ENCODE measurements at places on chromosomes 5 and 9.

DNA sequence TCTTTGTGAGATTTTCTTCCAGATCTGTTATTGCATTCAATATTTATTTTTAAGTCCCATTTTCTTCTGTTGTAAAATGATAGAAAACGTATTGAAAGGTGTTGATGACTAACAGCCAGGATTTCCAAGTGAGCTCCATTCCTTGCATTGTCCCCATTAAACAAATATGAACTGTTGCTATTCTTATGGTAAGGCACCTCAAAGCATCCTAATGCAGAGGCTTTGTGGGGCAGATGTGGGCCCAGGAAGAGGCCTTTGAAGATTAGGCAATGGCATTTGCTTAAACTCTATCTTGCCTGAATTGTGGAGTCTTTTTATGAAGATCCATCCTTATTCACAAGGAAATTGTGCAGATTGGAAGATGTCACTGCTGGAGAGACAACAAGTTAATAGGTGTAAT, 38.9 kb downstream of the NTRK2 start:
- H3K4me1 ChIP-seq, result no peaks in the 10 kb centered on the region
- no peaks in the 10 kb centered on the region for H3K36me3 ChIP-seq
- H3K27me3 ChIP-seq, result no peaks in the 10 kb centered on the region
- no peak for DNase-seq
- no peak overlapping the region for H3K4me3 ChIP-seq
- H3K27ac ChIP-seq, result no peak overlapping the region

GRCh38 chr5:16687898-16688297, 71.1 kb upstream of the RETREG1 start:
- H3K36me3 ChIP-seq, result peaks cover 46% of the 10 kb centered on the region
- H3K4me1 ChIP-seq, result no peaks in the 10 kb centered on the region
- no peaks in the 10 kb centered on the region for H3K27me3 ChIP-seq
- no peak for DNase-seq
- no peak overlapping the region for H3K4me3 ChIP-seq
- H3K27ac ChIP-seq, result no peak overlapping the region

DNA sequence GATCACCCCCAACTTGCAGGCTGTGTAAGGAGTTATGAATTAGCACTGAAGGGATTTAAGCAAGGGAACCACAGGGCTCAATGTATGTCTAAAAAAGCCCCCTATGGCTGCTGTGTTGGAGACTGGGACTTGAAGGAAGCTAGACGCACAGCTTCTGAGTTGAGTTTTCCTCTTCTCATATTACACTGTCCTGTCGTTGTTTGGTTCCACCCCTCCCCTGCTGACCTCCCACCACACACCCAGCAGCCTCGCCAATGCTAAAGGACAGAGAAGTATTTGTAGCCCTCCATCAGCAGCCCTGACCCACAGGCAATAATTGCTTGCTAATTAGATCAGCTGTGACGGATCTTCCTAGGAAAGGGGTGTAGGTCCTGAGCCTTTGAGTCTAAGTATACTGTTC, 15.1 kb upstream of the CARTPT start:
- no peak overlapping the region for H3K27ac ChIP-seq
- DNase-seq, result no peak
- H3K36me3 ChIP-seq, result no peaks in the 10 kb centered on the region
- peaks cover 55% of the 10 kb centered on the region for H3K27me3 ChIP-seq

DNA sequence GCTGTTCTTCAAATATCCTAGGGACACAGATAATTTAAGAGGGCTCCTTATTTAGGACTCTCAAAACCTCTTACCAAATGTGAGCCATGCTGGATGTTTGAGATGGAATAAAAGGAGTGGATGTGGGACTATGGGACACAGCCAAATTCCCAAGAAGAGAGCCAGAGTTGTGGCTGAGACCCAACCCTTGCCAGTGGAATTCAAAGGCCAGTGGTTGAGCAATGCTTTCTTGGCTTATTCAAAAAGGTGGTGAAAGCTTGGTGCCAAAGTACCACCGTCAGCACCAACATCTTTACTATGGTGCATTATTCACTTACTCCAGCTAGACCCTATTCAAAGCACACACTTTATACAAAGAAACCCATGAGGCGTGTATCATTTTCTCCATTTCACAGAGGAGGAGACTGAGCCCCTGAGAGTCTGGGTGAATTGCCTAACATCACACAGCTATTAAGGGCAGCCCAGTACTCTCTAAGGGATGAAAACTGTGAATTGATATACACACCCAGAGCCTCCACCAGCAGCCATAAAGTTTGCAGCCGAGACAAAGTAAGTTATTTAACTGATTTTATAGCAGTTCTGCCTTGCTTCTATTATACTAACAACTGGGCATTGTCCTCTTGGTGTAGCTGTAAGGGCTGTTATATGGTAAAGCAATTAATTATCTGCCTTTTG, 391.7 kb downstream of the ACTL7B start:
- H3K4me3 ChIP-seq, result no peak overlapping the region
- peaks cover 30% of the 10 kb centered on the region for H3K4me1 ChIP-seq
- DNase-seq, result no peak

GRCh38 chr5:134477462-134478245, 47.8 kb upstream of the JADE2 start:
- H3K27ac ChIP-seq, result no peak overlapping the region
- no peak for DNase-seq

DNA sequence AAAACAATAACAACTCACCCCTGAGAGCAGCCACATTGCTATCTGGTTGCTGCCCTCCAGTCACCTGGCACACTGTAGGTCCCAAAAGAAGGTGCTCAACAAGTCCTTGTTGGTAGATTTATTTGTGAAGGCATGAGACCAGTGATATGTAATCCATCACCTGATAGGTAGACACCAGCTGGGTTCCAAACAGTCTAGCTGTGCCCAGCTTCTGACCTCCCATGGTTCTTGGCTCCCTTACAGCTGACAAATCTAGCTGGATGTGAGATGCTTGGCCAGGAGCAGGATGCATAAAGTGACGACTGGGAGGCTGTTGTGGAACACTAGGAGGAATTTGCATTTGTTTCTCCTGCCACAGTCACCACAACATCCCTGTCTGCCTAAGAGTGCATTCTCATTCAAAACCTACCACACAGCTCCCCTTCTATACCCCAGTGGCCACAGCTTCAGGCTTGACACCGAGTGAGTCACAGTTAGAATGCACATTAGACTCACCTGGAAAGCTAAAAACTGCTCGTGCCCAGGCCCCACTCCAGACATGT, 7.8 kb upstream of the VLDLR start:
- DNase-seq, result no peak
- no peaks in the 10 kb centered on the region for H3K4me1 ChIP-seq
- H3K27me3 ChIP-seq, result no peaks in the 10 kb centered on the region
- no peaks in the 10 kb centered on the region for H3K36me3 ChIP-seq

DNA sequence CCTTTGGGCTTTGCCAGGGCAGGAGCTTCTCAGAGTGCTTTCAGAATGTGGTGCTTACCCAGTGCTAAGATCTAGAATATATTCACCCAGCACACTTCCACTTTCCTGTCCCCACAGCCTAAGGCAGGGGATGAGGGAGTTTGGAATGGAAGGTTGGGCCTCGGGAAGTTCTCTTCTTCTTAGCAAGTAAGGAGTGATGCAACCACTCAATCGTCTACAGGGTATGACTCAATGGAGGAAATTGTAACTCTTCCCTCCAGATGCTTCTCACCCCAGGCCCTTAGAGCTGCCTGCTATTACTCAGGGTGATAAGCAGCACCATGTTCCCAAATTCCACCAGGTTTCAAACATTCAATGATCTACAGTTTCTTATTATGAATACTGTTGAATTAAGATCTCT, 30.8 kb upstream of the AGGF1 start:
- no peaks in the 10 kb centered on the region for H3K4me1 ChIP-seq
- DNase-seq, result peak; percentile 81
- no peak overlapping the region for H3K27ac ChIP-seq
- no peak overlapping the region for H3K4me3 ChIP-seq
- H3K27me3 ChIP-seq, result peaks cover 24% of the 10 kb centered on the region

- H3K36me3 ChIP-seq, result no peaks in the 10 kb centered on the region
- H3K27ac ChIP-seq, result no peak overlapping the region
- no peak overlapping the region for H3K4me3 ChIP-seq
- H3K4me1 ChIP-seq, result no peaks in the 10 kb centered on the region
- peaks cover 74% of the 10 kb centered on the region for H3K27me3 ChIP-seq
- no peak for DNase-seq
Observed at GRCh38 chr5:154487541-154487940, 9.5 kb upstream of the HAND1 start.

GRCh38 chr9:114552706-114553105, 34.9 kb upstream of the ATP6V1G1 start:
- peaks cover 20% of the 10 kb centered on the region for H3K4me1 ChIP-seq
- no peaks in the 10 kb centered on the region for H3K27me3 ChIP-seq
- no peak for DNase-seq
- no peak overlapping the region for H3K4me3 ChIP-seq
- H3K36me3 ChIP-seq, result no peaks in the 10 kb centered on the region

DNA sequence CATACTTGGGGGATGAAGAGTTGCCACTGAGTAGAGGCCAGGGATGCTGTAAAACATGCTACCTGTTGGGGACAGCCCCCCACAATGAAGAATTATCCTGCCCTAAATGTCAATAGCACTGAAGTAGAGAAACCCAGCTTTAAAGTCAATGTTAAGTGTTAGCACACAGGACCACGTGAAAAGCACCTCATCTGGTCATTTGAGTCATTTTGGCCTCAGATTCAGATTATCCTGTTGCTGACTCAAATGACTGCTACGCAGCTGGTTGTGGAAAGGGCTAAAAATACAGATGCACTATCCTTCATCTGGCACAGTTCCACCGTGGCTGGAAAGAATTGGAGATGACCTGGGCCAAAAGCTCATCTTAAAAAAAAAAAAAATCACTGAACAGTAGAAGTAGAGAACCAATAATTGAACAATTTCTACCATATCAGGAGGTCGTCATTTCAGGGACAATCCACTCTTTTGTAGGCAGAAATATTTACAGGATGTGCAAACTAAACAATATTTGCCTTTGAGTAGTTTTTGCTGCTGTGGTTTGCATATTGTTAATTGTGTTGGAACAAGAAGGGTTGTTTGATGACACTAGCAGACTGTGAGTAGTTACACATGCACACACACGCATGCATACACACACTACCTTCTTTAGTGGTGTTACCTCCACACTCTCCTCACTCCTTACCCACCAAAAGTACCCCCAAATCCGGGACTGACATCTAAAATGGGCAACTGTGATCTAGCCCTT, 195.3 kb upstream of the KLF9 start:
- no peaks in the 10 kb centered on the region for H3K36me3 ChIP-seq
- H3K27ac ChIP-seq, result peak overlapping the region; percentile 70
- peaks cover 12% of the 10 kb centered on the region for H3K4me1 ChIP-seq
- no peaks in the 10 kb centered on the region for H3K27me3 ChIP-seq
- peak; percentile 82 for DNase-seq

DNA sequence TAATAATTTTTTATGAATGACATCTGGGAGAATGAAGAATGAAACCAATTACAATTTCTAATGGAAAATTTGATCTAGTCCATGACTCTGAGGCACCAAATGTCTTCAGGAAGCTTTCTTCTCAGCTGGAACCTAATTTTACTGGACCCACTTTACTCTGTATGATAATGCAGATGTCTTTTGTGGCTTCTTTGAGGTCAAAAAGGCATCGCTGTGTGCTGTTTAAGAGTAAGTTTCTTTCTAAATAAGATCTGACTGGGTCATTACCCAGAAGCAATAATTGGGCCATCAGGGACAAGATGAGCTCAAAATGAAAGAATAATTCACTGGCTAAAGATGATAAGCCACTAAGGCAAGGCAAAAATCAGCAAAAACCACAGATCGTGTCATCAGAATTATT, 633.4 kb downstream of the PSAT1 start:
- no peak overlapping the region for H3K4me3 ChIP-seq
- H3K27me3 ChIP-seq, result no peaks in the 10 kb centered on the region
- DNase-seq, result no peak
- peaks cover 10% of the 10 kb centered on the region for H3K4me1 ChIP-seq
- no peak overlapping the region for H3K27ac ChIP-seq

- DNase-seq, result no peak
- H3K27me3 ChIP-seq, result no peaks in the 10 kb centered on the region
- H3K4me3 ChIP-seq, result peak overlapping the region; percentile 44
- peaks cover 4% of the 10 kb centered on the region for H3K36me3 ChIP-seq
- H3K4me1 ChIP-seq, result peaks cover 80% of the 10 kb centered on the region
Observed at GRCh38 chr9:33158843-33159776, 8.0 kb downstream of the B4GALT1 start.

DNA sequence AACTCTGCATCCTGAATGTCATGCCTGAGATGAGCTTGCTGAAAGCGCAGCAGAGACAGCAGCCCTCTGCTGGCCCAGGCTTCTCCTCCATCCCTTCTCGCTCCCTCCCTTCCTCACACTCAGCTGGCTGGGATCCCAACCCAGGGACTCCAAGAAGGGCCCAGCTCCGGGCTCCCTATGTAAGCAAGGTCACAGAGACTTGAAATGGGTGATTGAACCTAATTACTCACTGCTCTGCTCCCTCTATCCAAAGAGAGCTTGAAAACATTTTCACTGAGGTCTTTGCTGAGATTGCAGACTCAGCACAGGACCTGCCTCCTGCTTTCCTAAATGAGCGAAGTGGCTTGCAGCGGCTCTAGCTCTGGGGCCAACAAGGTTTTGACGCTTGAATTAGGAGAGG, 42.8 kb downstream of the RAPGEF1 start:
- H3K4me1 ChIP-seq, result peaks cover 2% of the 10 kb centered on the region
- DNase-seq, result no peak
- H3K27ac ChIP-seq, result no peak overlapping the region

DNA sequence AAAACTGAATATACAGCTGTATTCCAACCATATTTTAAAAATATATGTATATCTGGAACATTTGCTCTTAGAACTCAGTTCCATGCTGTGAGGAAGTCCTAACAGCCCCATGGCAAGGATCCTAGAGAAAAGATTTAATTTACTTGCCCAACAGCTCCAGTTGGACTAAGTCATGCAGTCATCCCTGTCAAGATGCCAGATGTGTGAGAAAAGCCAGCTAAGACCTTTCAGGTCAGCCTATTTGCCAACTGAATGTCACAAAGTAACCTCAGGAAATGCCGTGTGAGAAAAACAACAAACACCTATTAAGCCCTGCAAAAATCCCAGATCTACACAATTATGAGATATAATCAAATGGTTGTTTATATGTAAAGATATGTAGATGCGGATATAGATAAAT, 416.3 kb downstream of the NR2F1-AS1 start:
- H3K4me1 ChIP-seq, result peaks cover 39% of the 10 kb centered on the region
- peak; percentile 60 for DNase-seq
- H3K36me3 ChIP-seq, result no peaks in the 10 kb centered on the region

GRCh38 chr5:21823588-21823987, 1029.6 kb downstream of the CDH12 start:
- no peaks in the 10 kb centered on the region for H3K36me3 ChIP-seq
- no peak for DNase-seq
- no peaks in the 10 kb centered on the region for H3K4me1 ChIP-seq
- no peaks in the 10 kb centered on the region for H3K27me3 ChIP-seq
- no peak overlapping the region for H3K4me3 ChIP-seq

GRCh38 chr5:65133477-65134110, 348.1 kb downstream of the ADAMTS6 start:
- no peaks in the 10 kb centered on the region for H3K36me3 ChIP-seq
- H3K4me3 ChIP-seq, result no peak overlapping the region
- H3K4me1 ChIP-seq, result peaks cover 33% of the 10 kb centered on the region
- no peaks in the 10 kb centered on the region for H3K27me3 ChIP-seq
